ENCODE measurements at places on chromosomes 2 and 18. TPM values are rescaled to one million over a fixed set of nuclear protein-coding genes. Genes with fewer than 3 reads are reported as not detected.

- peaks cover 63% of the 10 kb centered on the region for H3K4me1 ChIP-seq
- H3K36me3 ChIP-seq, result no peaks in the 10 kb centered on the region
- no peak overlapping the region for H3K4me3 ChIP-seq
Measured at GRCh38 chr2:217105733-217106649, 246.1 kb upstream of the TNP1 start.

- peak; percentile 27 for DNase-seq
- no peaks in the 10 kb centered on the region for H3K36me3 ChIP-seq
- H3K27me3 ChIP-seq, result no peaks in the 10 kb centered on the region
- H3K4me1 ChIP-seq, result peaks cover 20% of the 10 kb centered on the region
Measured at GRCh38 chr2:127807678-127808353, 3.2 kb downstream of the WDR33 start.

Gene KANSL1L
- 2.3 TPM for total RNA-seq

GRCh38 chr2:233440314-233440713 lies 86.0 kb downstream of the DGKD start:
- H3K27ac ChIP-seq, result no peak overlapping the region
- H3K36me3 ChIP-seq, result peaks cover 29% of the 10 kb centered on the region
- H3K4me3 ChIP-seq, result no peak overlapping the region

Gene RSAD2
- 2.1 TPM for total RNA-seq

- no peak for DNase-seq
- no peaks in the 10 kb centered on the region for H3K4me1 ChIP-seq
- no peak overlapping the region for H3K27ac ChIP-seq
Measured at GRCh38 chr2:102386867-102387541, 31.4 kb downstream of the IL18R1 start.

Gene RAPGEF4
- total RNA-seq, result 0.87 TPM

- no peak overlapping the region for H3K27ac ChIP-seq
- no peaks in the 10 kb centered on the region for H3K36me3 ChIP-seq
- no peaks in the 10 kb centered on the region for H3K4me1 ChIP-seq
Measured at GRCh38 chr2:117691595-117691994, 122.9 kb upstream of the DDX18 start.

GRCh38 chr2:241768251-241768711 lies 8.3 kb upstream of the GAL3ST2 start:
- no peak overlapping the region for H3K4me3 ChIP-seq
- no peak overlapping the region for H3K27ac ChIP-seq
- H3K36me3 ChIP-seq, result no peaks in the 10 kb centered on the region
- H3K4me1 ChIP-seq, result peaks cover 3% of the 10 kb centered on the region
- no peaks in the 10 kb centered on the region for H3K27me3 ChIP-seq

Gene CXCR1
- not detected for total RNA-seq

GRCh38 chr2:211835695-211836094 lies 702.9 kb downstream of the ERBB4 start:
- no peaks in the 10 kb centered on the region for H3K27me3 ChIP-seq
- H3K4me1 ChIP-seq, result no peaks in the 10 kb centered on the region
- no peak for DNase-seq
- no peak overlapping the region for H3K27ac ChIP-seq
- no peaks in the 10 kb centered on the region for H3K36me3 ChIP-seq

GRCh38 chr2:33467413-33467812 lies 9.0 kb upstream of the RASGRP3 start:
- H3K36me3 ChIP-seq, result no peaks in the 10 kb centered on the region
- no peaks in the 10 kb centered on the region for H3K27me3 ChIP-seq
- no peak overlapping the region for H3K4me3 ChIP-seq

- H3K27ac ChIP-seq, result peak overlapping the region; percentile 99
- H3K4me3 ChIP-seq, result no peak overlapping the region
- no peaks in the 10 kb centered on the region for H3K27me3 ChIP-seq
Measured at GRCh38 chr2:100780203-100781008, 39.5 kb upstream of the NPAS2 start.

Gene DSC2
- total RNA-seq, result 4.8 TPM

DNA sequence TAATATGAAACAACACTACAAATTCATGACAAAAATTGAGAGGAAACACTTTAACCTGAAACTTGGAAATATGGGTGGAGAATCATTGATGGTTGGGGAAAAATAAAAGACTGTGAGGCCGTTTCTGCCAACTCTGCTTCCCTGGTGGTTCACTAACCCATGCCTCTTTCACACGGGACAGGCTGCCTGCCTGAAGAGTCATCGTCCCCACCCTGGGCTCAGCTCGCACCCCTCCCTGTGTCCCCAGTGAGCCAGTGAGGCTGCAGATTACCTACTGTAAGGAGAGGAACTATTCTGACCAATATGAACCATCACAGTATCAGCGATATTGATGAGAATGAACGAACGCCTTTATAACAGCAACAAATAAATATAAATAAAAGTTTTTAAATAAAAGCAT lies 357.8 kb upstream of the CDH20 start:
- H3K4me1 ChIP-seq, result no peaks in the 10 kb centered on the region
- no peak overlapping the region for H3K4me3 ChIP-seq
- no peak overlapping the region for H3K27ac ChIP-seq
- H3K36me3 ChIP-seq, result no peaks in the 10 kb centered on the region
- H3K27me3 ChIP-seq, result 0 out of 2 replicates have a peak, but pooled peaks cover 4% of the 10 kb centered on the region
- no peak for DNase-seq

DNA sequence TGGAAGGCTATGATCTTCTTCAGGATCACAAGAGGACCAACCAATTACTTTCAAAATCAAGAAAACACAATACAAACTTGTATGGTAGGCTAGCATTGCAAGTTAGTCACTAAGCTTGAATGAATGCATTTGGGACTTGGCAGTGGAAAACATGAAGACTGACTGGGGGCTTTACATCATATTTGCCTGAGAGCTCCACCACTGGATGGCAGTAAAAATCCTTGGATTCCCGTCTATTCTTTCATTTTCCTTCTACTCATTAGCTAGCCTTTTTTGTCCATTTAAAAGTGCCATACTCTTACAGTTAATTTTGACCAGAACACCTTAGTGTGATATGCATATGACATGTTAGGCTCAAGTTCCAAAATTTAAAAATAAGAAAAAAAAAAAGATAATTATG lies 63.5 kb upstream of the RASGRP3 start:
- no peaks in the 10 kb centered on the region for H3K27me3 ChIP-seq
- no peak overlapping the region for H3K4me3 ChIP-seq
- H3K27ac ChIP-seq, result no peak overlapping the region

GRCh38 chr2:11387843-11388242 lies 43.4 kb upstream of the ROCK2 start:
- peak overlapping the region; percentile 61 for H3K27ac ChIP-seq
- H3K36me3 ChIP-seq, result no peaks in the 10 kb centered on the region
- H3K4me3 ChIP-seq, result no peak overlapping the region
- peaks cover 49% of the 10 kb centered on the region for H3K4me1 ChIP-seq

DNA sequence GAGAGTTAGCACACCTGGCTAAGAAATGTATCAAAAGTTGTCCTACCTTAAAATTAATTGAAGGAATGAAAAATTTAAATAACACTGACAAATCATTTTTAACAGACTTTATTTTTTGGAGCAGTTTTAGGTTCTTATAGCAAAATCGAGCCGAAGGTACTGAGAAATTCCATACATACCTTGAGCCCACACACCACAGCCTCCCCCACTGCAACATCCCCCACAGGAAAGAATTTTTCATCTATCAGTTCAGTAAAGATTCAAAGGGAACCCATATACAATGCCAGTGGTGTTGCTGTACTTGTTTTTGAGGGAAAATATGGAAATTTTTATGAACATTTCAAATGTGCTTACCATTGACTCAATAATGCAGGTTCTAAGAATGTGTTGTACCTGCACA lies 169.8 kb upstream of the HS6ST1 start:
- peaks cover 21% of the 10 kb centered on the region for H3K27me3 ChIP-seq
- no peaks in the 10 kb centered on the region for H3K36me3 ChIP-seq
- H3K4me3 ChIP-seq, result no peak overlapping the region
- no peaks in the 10 kb centered on the region for H3K4me1 ChIP-seq
- DNase-seq, result no peak

Gene RTP5
- total RNA-seq, result not detected

Gene ALKAL2
- not detected for total RNA-seq

Gene SOCS6
- total RNA-seq, result 20.8 TPM

DNA sequence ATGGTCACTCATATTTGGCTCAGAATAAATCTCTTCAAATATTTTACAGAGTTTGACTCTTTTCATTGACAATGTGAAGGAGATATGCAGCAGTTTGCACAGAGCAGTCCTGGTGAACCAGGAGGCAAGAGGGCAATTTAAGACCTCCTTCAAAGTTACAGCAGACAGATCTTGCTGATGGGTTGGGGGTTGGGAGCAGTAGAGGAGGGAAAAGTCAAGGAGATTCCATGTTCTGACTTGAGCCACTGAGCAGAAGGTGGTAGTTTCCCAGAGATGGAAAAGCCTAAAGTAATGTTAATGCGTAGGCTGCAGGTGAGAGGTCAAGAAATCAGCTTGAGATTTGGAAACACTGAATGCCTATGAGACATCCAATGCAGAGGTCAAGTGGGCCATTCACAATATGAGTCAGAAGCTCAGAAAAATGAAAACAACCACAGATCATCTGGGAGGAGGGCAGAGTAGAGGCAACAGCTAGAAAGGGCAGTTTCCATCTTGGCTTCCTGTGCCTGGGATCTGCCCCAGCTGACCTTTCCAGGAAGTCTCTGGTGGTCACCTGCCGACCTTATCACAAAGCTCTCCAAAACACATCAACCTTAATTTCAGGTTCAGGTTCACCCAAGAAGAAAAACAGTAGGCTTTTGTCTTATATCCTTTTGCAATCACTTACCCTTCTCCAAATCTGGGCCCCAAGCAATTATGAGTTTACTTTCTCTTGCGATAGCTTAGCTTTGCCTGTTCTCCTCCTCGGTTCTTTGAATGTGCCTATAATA lies 197.5 kb upstream of the ARL4C start:
- H3K27ac ChIP-seq, result no peak overlapping the region
- peak; percentile 51 for DNase-seq
- H3K36me3 ChIP-seq, result no peaks in the 10 kb centered on the region
- peaks cover 24% of the 10 kb centered on the region for H3K4me1 ChIP-seq
- no peaks in the 10 kb centered on the region for H3K27me3 ChIP-seq

DNA sequence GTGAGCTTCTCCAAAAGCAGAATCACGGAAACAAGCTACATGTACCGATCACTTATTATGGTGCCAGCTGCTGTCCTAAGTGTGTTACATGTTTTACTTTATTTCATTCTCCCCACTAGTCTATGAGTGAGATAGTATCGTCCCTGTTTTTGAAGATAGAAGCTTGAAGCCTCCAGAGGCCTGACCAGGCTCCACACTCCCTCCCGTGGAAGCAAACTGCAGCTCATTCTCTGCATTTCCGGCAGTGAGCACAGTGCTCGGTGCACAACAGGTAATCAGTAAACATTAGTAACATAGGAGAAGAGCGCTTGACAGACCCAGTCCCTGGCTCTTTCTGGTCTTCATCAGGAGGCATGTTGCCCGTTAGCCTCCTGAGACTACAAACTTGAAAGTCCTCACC lies 72.9 kb downstream of the ZBTB7C start:
- no peaks in the 10 kb centered on the region for H3K27me3 ChIP-seq
- H3K36me3 ChIP-seq, result no peaks in the 10 kb centered on the region
- no peaks in the 10 kb centered on the region for H3K4me1 ChIP-seq
- H3K27ac ChIP-seq, result no peak overlapping the region
- no peak overlapping the region for H3K4me3 ChIP-seq

DNA sequence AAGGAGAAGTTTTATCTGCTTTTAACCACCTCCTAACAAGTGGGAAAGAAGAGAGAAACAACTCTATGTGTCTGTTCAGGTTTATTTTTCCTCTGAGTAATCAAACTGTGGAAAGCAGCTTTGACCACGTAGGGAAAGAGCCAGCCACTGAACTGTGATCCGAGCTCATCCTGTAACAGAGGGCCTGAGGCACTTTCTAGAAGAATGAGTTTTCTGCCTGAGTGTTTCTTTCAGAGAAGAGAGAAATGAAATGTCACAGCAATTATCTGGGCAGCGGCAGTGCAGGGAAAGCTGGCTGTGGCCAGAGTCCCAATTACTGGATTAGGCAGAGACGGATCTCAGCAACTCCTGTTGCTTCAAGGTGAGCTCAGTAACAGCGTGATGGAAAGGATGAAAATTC lies 151.9 kb downstream of the CD226 start:
- H3K27me3 ChIP-seq, result no peaks in the 10 kb centered on the region
- H3K36me3 ChIP-seq, result no peaks in the 10 kb centered on the region
- peak; percentile 41 for DNase-seq
- H3K27ac ChIP-seq, result no peak overlapping the region

GRCh38 chr18:58010265-58010664 lies 33.8 kb upstream of the NEDD4L start:
- H3K4me1 ChIP-seq, result peaks cover 46% of the 10 kb centered on the region
- no peaks in the 10 kb centered on the region for H3K27me3 ChIP-seq
- H3K36me3 ChIP-seq, result no peaks in the 10 kb centered on the region
- no peak overlapping the region for H3K27ac ChIP-seq
- DNase-seq, result no peak
